CMK (cell line): ENCODE measurements at places on chromosomes 3 and 15.

- DNase-seq = no peak
These were observed 364.1 kb upstream of the TBL1XR1 start for GRCh38 chr3:177561365-177561764.

DNA sequence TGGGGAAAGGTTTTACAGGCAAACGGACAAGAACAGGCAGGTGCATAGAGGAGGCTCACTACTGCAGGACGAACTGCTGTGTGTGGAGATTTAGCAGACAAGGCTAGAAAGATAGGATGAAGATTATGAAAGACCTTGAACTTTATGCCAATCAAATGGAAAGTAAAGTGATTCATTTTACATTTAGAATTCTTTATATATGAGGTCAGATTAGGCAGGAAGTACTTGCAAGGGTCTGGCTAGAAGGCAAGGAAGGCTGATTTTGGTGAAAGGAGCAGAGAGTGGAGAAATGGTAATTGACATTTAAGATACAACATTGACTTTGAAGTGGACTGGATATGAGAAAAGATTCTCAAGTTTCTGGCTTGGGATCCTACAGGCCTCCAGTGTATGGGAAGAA is 33.6 kb downstream of the PLSCR4 start:
- DNase-seq = no peak

GRCh38 chr3:135170732-135171131 is 375.7 kb downstream of the EPHB1 start:
- no peak for DNase-seq

- no peak for DNase-seq
These were observed 488.2 kb upstream of the ROBO2 start for GRCh38 chr3:76551739-76552138.

DNA sequence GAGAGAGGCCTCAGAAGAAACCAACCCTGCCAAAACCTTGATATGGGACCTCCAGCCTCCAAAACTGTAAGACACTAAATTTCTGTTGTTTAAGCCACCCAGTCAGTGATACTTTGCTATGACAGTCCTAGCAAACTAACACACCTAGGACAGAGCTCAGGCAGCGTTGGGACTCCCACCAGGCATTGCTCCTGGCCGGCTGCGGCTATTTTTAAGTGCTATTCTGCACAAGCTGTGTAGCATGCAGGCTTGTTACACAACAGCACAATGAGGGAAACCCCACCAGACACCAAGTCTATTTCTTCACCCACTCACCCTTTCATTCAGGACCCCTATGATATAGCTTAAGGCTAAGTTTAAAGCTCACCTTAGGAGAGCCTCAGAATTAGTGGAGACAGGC is 47.0 kb upstream of the GNB5 start:
- no peak for DNase-seq

DNA sequence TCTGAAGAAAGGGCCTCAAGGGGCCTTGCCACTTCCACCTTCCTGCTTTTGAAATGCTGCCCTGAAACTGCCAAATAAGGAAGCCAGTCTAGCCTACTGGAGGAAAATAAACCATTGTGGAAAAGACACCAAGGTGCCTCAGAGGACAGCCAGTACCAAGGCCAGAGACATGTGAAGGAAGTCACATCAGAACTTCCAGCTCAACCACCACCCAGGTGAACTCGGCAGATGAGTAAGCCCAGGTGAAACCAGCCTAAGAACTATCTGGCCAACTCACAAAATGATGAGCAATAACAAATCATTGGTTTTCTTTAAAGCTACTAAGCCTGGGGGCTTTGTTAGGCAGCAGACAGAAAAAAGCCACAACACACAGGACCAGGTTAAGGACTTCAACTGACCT is 103.0 kb downstream of the MAGI1 start:
- DNase-seq = no peak

- no peak for DNase-seq
These were observed 122.6 kb downstream of the ARNT2 start for GRCh38 chr15:80526556-80527340.

GRCh38 chr3:51751287-51751686 is 27.8 kb downstream of the IQCF6 start:
- DNase-seq = no peak

DNA sequence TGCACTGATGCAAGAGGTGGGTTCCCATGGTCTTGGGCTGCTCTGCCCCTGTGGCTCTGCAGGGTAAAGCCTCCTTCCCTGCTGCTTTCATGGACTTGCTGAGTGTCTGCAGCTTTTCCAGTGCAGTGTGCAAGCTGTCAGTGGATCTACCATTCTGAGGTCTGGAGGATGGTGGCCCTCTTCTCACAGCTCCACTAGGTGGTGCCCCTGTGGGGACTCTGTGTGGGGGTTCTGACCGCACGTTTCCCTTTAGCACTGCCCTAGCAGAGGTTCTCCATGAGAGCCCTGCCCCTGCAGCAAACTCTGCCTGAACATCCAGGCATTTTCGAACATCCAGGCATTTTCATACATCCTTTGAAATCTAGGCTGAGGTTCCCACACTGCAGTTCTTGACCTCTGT is 329.8 kb upstream of the NAALADL2 start:
- DNase-seq = no peak

DNA sequence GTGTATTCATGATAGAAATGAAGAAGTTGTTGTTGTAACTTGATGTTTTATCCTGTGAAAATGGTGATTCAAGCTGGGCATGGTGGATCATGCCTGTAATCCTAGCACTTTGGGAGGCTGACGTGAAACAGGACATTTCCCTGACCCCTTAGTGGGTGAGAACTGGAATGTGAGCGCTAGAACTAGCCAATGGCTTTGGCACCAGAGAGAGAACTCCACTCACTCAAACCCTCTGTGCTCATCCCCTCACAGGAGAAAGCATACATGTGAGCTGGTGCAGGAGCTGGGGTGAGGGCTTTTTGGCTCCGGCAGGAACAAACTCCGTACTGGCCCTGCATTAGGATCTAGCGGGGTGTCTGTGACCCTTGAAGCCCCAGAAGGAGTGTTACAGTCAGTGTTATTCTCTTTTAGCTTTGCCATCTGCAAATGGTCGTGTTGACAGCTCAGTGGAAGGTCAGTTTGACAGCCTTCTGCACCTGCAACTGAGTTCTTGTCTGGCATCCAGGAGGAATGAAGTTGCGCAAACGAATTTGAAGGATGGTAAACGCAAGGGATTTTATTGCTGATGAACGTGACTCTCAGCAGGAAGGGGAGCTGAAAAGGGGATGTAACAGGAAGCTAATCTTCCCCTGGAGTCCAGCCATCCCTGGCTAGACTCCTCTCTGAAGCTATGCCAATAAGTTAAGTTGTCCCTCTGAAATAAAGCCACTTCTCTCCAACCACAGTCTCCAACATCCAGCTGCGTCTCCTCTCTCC is 1016.6 kb upstream of the CADM2 start:
- no peak for DNase-seq

DNA sequence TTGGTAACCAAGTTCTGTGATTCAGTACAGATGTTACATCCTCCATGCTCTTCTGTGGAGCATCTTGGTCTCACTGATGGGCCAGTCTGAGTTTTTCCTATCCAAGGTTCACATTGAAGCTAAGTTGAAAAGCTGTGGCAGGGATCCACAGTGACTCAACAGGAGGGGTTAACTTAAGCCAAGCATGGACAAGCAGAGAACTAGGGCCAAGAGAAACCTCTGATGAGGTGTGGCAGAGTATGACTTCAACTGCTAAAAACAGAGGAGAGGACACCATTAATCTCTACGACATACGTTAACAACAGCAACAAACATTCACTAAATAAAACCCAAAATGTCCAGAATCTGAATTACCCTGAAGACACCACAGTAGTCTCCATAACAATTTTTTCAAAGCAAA is 268.1 kb upstream of the UBE2E2 start:
- DNase-seq = no peak

DNA sequence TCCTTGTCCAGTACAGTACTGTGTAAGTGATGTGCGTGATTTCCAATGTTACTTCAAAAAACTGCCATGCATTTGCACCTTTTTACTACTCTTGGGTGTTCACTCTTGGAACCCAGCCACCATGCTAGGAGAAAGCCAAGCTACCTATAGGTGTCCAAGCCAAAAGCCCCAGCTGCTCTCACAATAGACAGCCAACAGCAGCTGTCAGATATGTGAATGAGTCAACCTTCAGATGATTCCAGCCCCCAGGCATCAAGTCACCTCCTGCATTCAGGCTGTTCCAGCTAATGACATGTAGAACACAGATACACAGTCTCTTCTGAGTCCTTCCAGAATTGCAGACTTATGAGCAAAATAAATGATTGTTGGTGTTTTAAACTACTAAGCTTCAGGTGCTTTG is 417.7 kb upstream of the TGFBR2 start:
- DNase-seq = no peak

- no peak for DNase-seq
These were observed 139.7 kb upstream of the CPNE4 start for GRCh38 chr3:132174500-132174899.

DNA sequence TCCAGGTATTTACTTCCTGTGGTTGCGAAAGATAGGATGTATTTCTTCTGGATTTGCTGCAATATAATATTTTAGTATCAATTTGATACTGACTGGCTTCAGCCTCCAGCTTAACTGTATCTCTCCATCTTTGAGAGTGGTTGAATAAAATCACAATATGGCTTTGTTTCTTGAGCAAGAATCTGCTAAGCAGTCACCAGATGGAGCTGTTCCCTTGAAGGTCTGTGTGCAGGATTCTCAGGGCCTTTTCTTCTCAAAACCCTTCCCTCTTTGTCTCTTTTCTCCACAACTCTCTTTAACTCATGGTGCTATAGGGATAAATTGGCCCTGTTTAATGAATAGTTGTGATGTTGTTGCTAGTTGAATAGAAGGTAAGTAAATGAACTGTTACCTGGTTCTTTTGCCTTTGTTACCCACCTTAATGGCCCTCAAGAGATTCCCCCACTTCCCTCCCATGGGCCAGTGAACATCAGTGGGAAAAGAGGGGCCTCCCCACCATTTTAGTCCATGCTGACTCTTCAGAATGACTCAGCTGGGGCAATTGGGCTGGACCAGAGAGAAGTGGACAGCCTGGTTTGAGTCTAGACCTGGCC is 34.8 kb upstream of the RAB6B start:
- no peak for DNase-seq

DNA sequence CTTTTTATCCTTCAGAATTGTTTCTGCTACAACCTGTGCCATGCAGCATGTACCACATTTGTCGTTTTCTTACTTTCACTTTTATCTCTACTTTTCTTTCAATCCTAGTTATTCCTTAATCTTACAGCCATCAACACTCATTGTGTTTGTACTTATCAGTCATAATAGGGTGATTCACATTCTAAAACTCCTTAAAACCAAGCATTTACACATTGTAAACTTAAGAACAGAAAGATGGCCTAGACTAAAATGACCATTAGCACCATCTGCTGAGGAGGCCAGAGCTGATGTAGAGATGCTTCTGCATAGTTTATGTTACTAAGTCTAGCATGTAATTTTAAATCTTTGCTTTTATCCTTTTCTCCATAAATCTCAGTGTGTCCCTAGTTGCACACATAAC is 25.5 kb downstream of the EIF2AK4 start:
- DNase-seq = no peak

GRCh38 chr3:37667335-37667734 is 194.3 kb upstream of the CTDSPL start:
- DNase-seq = no peak

GRCh38 chr3:125087768-125088391 is 32.1 kb upstream of the HEG1 start:
- DNase-seq = no peak

DNA sequence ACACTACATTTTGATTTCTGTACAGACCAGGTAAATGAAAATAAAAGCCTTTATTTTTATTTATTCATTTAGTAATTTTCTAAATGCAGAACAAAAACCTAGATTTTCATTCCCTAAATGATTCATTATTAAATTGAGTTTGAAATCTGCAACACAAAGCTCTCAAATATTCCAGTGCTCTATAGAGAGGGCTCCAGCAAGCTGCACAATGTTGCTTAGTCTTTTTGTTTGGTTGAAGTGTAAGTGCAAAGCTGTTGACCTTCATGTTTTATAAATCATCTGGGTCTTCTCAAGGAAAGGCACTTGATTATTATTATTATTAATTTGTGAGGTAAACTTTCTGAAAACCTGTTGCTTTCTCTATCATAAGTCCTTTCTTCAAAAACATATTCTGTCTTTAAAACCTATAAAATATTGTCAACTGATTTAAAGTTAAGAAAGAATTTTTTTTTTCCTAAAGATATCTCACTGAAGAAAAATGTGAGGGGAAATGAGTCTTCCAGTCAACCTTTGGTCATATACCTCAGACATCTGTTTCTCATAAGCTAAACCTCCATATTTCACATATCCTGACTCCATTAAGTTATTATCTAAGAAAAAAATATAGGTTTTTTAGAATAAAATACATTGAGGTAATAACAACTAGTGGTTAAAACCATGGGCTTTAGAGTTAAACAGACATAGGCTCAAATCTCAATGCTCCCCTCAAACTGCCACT is 100.7 kb downstream of the ZIC4 start:
- DNase-seq = no peak

DNA sequence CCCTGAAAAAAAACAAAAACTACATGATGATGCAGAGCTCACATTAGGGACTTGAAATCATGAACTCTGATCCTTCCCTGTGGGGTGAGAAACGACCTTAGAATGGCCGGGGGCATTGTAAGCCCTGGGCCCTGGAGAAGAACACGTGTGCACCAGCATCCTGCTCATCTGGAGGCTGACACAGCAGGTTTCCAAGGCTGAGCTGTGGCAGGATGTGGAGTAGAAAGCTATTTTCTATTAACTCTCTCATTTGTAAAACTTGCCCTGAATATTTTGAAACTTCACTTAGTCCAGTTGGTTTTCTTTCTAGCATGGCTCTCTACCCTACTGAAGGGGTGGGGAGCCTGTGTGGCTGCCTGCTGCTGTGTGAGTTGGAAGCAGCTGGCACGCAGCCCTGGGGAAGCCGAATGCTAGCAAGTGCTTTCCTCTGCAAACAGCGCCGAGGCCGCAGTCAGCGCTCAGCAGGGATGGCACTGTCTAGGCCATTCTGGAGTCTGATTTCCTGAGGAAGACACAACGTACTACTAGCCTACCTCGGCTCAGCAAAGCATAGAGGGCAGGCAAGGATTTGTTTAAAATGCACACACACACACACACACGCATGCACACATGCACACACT is 58.0 kb downstream of the GABRG3 start:
- no peak for DNase-seq

DNA sequence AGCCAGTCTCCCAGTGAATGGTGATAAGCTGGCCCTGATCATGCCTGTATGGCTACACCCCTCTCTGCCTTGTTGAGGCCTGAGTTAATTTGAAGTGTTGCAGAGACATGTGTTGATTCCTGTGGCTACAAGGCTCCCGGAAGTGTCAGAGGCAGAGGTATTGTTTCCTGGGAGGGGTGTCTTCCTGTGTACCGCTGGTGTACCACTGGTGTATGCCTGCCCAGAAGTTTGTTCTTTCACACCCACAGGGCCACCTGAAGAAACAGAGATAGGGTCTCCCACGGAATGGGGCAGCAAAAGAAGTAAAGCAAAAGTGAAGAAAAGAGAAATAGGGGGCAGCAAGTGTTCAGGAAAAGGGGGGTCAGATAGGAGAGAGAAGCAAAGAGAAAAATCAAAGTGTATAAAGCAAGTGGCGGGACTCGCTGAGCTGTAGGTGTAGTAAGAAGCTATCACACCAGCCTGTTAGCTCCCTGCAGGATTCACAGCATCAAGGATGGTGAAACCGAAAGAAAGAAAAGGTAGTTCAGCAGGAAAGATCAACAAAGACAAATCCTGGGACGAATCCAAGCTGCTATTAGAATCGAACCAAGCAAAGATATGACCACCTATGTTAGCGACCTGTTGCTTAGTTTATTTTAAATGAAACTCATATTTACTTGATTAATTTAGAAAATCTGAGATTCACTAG is 36.6 kb upstream of the CD47 start:
- DNase-seq = no peak

- no peak for DNase-seq
These were observed 1.0 kb downstream of the PRKCD start for GRCh38 chr3:53161820-53162671.

- DNase-seq = peak; percentile 24
These were observed 22.4 kb downstream of the HPS3 start for GRCh38 chr3:149151843-149152242.
